ENCODE measurements at places on chromosomes 12 and 14. TPM values are rescaled to one million over a fixed set of nuclear protein-coding genes. Genes with fewer than 3 reads are reported as not detected.

Gene NPFF
- not detected for total RNA-seq

Gene APOF
- total RNA-seq, result not detected

Gene PLA2G1B
- not detected for total RNA-seq

Gene NOVA1
- 5.2 TPM for total RNA-seq

Gene TMEM132C
- not detected for total RNA-seq

Gene FGF23
- total RNA-seq, result not detected
